Inflammatory macrophage treated with lipopolysaccharide for 1 hour (primary cell): ENCODE measurements at places on chromosomes 3 and 15.

DNA sequence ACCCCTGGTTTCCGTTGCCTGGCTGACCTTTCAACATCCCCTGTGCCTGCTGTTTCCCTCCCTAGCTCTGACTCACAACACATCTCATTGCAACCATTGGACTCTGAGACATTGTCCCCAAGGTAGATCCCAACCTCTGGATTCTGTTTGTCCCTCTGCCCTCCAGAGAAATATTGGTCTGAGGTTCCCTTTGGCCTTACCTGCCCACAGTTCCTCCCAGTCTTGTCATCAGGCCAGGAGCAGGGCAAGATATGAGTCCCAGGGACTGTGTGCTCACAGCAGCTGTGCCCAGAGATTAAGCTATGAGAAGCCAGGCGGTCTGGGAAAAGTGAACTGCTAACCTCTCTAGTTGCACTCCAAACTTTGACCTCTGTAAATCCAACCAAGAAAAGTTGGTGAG, 168.2 kb upstream of the NR2F2 start:
- no peak for DNase-seq

DNA sequence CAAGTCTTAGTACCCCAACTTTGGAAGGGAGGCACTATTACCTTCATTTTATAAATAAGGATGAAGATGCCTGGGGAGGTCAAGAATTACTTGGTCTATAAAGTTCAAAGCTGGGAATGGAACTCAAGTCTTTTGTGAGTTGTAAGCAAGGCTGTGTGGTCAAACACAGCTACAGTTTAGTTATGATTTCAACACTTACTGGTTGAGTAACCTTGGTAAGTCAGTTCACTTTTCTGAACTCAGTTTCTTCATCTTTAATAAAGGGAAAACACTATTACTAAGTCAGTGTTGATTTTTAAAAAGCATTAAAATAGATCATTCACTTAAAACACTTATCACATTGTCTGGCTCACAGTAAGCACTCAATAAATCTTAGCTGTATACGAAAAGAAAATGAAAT, 200.4 kb upstream of the ADAMTS9 start:
- DNase-seq: no peak

DNA sequence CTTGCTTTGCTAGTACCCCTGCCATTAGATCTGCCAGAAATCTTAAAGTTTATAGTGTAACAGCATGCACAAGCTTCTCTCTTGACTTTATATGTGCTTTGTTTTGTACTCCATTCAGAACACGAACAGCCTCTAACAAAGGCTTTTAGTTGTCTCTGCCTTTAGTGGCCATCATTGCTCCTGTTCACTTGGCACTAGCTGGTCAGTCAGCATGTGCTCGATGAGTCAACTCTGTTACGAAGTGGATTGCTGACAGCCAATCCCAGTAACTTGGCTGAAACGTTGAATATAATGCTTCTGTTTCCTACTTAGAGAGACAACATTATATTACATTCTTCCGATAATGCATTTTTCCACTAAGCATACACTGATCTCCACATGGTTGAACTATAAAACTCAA, 349.2 kb downstream of the NAALADL2 start:
- DNase-seq: no peak

DNA sequence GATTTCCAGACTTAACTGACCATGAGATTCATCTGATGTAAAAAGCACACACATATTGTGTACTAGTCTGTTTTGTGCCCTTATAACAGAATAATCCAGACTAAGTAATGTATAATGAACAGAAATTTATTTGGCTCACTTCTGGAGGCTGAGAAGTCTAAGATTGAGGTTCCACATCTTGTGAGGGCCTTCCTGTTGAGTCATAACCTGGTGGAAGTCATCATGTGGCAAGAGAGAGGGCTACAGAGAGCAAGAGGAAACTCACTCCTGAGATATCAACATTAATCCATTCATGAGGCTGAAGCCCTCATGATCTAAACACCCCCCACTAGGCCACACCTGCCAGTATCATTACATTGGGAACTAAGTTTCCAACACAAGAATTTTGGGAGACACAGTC, 977.6 kb downstream of the MCTP2 start:
- DNase-seq: no peak

GRCh38 chr3:29515451-29515850, 234.6 kb downstream of the RBMS3 start:
- no peak for DNase-seq

DNA sequence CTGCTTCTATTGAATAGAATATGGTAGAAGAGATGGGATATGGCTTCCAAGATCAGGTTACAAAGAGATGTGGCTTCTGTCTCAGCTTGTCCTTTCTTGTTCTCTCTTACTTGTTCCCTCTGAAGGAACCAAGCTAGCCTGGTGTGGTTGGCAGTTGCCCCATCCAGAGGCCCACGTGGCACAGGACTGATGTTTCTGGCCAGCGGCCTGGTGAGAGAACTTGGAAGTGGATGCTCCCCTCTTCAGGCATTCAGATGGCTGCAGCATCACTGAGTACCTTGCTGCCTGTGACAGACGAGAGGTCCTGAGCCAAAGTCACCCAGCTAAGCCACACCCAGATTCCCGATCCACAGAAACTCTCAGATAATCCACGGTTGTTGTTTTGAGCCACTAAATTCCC, 183.6 kb downstream of the NSMCE3 start:
- DNase-seq: no peak

DNA sequence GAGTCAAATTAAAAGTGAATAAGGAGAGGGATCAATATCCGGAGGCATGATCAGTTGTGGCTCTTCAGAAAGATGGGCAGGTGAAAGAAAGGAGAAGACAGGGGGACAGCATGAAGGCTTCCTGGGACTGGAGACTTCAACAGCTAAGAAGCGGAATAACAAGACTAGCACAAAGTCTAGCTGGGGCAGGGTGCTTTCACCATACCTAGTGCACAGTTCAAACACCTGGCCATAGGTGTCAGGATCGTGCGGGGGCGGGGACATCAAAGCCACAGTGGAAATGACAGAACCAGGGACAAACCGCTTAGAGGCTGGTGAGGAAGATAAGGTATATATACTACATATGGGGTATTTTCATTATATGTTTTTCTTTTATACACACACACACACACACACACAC, 66.2 kb upstream of the FOXP1 start:
- no peak for DNase-seq

DNA sequence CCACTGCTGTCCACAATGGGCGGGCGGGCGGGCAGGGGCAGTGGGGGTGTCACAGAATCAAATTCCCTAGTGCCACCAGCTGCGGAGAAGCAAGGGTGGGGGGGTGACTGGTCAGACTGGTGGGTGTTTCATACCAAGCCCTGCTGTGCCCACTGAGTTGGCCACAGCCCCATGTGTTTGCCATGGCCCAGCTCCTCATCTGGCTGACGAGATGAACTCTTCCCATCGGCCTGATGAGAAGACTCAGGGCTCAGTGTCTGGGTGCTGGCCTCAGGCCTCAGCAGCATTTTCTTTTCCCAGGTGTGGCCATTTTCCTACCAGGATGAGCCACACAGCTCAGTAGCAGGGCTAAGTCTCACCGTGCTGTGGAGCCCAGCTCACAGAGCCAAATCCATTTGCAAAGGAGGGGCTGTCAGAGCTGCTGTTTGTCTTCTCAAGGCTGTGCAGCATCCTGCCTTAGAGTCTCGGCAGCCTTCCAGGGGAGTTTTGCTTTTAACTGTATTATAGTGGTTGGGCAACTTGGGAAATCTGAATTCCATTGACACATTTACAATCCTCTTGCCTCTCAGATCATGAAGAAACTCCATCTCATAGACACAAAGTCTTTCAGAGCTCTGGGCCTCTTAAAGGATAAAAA, 176.8 kb downstream of the ABHD5 start:
- no peak for DNase-seq

- DNase-seq: peak; percentile 27
Measured at GRCh38 chr3:119034256-119035013, at the start of gene IGSF11. IGSF11 (minus strand) TSS chr3:119034846; CDS start chr3:119034582, 264 bp downstream.

GRCh38 chr3:101144105-101144504, 150.9 kb upstream of the ABI3BP start:
- DNase-seq: no peak

DNA sequence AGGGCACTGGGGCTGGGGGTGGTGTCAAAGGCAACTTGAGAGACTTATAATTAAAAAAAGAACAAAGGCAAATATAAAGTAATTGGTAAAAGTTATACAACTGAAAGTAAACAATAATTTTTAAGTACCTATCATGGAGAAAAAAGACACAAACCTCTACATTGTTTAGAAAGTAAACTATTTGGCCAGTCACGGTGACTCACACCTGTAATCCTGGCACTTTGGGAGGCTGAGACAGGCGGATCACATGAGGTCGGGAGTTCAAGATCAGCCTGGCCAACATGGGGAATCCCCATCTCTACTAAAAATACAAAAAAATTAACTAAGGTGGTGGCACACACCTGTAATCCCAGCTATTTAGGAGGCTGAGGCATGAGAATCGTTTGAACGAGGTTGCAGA, 25.8 kb downstream of the RPSA start:
- DNase-seq: no peak

- no peak for DNase-seq
Measured at GRCh38 chr3:19363071-19363470, 214.8 kb downstream of the KCNH8 start.

- no peak for DNase-seq
Measured at GRCh38 chr3:146970236-146970635, 365.1 kb upstream of the PLSCR5 start.

DNA sequence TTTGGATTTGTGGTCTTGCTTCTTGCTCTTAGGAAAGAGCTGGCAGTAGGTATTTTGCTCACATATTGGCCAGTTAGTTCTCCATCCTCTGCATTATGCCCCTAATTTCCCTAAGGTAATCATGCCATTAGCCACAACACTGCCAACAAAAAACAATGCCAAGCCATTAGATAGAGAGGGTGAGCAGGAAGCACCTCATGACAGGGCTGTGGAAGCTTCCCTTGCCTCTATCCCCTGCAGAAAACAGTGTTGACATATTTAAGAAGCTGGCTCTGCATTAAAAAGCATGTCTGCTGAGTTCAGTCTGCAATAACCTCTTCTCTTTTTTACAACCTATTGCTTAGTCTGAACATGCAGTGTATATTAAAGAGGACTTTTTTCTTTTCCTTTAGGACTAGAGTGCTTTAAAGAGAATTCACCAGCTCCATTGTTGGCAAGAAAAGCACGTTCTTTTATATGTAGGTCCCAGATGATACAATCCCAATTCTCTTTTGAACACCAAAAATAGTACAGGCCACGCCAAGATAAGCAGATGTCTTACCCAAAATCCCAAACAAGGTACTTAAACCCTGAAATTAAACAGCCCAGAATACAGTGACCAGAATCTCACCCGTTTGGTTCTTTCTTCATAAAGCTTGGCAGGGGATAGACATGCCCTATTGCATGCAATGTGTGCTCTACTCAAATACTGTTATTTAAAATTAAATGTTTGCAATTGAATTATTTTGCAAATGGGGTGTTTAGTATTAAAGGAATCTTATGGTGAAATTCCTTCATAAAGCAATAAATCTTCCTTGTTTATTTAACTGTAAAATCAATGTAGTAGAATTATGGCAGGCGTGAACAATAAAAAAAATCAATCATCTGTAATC, 93.7 kb upstream of the UBE3A start:
- DNase-seq: no peak

DNA sequence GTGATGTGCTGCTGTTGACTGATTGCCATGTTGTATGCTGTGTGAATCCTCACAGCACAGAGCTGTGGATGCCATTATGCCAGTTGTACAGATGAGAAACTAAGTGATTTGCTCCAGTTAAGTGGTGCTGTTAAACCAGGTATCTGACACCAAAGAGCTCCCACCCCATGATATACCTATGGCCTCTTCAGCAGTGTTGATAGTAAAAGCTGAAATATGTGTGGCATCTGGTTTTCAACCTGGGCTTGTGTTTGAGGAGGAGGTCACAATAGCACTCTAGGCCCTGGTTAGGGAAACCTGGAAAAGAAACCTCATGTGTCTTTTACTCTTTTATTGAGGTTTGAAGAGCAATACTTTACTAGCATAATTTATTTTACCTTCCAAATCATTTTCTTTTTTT, 21.4 kb downstream of the RAD54L2 start:
- no peak for DNase-seq

DNA sequence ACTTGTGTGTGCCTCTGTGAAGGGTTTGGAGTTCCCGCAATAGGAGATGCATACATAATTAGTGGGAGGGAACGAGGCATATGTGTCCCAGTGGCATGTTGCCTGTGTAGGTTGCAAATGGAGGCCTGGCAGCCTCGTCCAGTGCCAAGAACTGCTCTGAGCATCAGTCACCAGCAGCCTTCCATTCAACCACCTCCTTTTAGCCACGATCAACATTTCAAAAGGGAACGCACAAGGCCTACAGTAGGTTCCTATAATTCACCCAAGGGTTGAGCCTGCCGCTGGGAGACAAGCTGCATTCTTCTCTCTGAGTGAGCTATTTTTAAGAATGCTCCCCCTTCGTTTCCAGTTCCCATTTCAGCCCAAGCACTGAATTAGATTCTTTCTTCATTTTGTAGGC, 78.8 kb upstream of the CTNNB1 start:
- DNase-seq: peak; percentile 32

- DNase-seq: no peak
Measured at GRCh38 chr3:71684757-71685386, 40.3 kb downstream of the EIF4E3 start.

- DNase-seq: no peak
Measured at GRCh38 chr3:32239307-32240158, 1.1 kb downstream of the CMTM8 start.

DNA sequence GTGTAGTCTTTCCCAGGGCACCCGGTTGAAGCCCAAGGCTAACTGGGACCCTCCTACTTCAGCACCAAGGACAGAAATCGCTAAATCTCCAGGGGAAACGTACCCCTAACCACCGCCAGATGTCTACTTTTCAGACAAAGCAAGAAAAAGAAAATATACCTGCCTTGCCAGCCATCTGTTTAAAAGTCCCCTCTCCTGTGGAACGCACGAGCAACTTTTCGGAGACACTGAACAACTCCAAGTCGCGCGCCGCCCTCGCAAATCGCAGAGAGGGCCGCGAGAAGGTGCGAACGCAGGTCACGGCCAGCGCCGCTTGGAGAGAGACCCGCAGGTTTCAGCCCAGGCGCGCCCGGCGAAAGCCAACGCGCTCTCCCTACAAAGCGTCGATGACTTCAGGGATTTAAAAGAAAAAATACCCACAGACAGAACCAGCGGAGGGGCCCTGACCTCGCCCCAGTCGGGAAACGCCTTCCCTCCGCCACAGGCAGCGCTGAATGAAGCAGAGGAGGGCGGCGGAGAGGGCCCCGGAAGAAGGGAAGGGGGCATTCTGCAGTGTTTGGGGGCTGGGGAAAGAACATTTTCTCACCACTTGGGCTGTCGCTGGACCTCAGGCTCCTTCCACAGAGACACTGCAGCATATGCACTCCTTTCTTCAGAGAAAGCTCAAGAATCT, 213.1 kb downstream of the FGF12 start:
- no peak for DNase-seq

- DNase-seq: no peak
Measured at GRCh38 chr3:187586226-187586625, 84.0 kb downstream of the SST start.

DNA sequence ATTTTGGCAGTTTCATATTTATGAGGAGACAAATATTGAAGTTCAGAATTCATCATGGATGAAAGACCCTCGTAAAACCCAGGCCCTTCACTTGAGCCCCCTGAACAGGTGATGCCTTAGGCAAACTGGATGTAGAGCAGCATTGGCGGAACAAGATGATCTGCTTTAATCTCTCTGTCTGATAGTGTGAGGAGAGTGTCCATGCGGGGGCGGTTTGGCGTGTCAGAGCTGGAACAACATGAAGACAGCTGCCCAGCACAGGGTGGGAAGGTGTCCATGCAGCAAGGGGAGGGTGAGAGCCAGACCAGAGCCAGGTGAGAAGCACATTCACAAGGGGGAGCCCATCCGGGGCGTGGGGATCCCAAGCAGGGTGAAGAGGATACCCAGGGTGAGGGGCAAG, 31.8 kb upstream of the ANP32A start:
- DNase-seq: no peak
